Right renal pelvis (tissue), 4 donors: ENCODE measurements at places on chromosomes 3 and 15. TPM values are rescaled to one million over a fixed set of nuclear protein-coding genes. Genes with fewer than 3 reads are reported as not detected.

- DNase-seq = no peak
Observed at GRCh38 chr15:101013201-101013550, 94.0 kb downstream of the LRRK1 start.

DNA sequence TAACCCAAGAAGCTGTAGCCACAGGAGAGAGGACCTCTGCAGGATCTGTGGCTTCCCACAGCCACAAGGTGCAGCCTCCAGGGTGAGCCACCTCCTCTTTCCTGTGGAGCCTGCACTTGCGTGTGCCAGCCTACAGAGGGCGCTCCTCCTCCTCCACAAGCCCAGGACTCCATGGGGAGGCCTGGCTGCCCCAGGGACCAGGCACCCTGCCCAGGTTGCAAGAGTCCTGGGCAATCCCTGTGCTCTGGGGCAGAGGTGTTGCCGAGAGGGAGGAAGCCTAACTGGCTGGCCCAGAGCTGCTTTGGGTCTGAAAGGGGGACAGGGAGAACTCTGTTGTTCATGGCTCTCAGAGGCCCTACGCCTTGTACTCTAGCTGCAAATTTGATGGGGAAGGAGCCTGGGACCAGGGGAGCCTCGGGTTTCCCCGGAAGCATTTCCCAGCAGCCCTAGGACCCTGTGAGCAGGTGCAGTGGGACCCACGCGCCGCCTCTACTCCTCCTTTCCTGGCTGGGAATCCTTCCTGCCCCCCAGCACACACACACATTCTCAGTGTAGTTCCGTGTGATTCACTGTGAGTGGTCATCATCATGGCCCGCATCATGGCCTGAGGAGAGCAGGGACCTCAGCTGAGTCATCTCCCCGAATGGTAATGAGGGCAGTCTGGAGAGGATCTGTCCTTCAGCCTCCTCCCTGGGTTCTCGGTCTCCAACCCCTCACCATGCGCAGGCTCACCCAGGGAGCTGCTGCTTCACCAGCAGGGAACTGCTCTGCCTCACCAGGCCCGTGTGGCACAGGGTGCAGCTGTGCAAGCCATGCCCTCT lies 24.3 kb downstream of the TBC1D21 start:
- no peak for DNase-seq

DNA sequence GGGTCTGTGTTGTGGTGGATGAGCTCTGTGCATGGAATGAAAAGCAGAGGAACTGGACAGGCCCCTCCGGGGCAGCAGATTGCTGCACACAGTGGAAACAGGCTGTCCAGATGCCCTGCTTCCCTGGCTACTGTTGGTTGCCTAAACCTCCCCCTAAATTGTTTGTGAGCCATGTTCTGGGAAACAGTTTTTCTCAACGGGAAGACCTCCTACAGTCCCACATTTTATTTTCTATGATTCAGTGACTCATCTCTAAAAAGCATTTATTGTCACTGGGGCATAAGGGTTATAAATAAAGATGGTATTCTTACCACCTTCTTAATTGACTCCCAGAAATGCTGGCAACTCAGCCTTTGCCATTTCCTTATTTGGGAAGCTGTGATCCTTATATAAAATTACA lies 20.3 kb upstream of the PTPN9 start:
- DNase-seq = no peak

DNA sequence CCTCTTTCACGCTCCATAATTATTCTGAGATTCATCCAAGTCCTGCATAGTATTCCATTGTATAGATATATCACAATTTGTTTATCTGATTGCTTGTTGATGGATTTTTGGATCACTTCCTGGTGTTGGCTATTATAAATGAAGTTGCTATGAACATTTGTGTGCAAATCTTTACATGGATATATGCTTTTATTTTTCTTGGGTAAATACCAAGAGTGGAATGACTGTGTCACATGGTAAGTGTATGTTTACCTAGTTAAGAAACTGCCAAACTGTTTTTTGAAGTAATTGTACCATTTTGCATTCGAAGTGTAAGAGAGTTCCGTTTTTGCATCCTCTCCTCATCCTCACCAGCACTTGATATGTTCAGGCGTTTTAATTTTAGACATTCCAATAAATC lies 34.6 kb upstream of the ROPN1 start:
- DNase-seq = no peak

DNA sequence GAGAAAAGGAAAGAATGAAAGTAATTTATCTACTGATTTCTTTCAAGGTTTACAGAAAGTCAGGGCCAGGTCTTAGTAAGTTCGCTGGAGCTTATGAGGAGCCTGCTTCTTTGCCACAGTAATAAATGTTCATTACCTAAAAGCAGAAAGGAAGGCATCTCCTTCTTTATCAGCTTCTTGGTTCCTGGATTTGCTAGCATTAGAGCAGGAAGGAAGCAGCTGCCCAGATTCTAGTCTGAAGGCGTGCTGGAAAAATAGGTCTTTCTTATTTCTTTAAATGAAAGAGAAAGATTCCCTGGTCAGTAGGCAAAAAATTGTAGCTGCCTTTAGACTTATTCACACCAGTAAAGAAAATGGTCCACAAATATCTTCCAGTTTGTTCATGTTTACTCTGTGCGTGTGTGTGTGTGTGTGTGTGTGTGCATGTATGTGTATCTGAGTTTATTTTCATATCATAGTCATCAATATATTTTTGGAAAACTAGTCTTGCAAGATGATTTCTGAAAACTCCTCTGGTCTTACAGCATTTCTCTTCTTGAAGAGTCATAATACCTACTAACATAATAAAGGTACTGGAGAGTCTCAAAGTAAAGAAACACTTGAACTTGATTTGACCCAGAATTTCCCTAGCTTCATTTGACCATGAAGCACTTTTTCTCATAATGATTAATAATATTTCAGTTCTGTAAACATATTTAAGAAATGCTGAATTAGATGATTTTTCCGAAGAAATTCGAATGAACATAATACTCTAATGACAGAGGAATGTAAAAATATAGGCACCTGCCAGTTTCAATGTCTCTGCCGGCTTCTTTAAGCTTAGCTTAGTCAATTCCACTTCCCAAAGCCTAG lies 255.3 kb upstream of the ZPLD1 start:
- no peak for DNase-seq

DNA sequence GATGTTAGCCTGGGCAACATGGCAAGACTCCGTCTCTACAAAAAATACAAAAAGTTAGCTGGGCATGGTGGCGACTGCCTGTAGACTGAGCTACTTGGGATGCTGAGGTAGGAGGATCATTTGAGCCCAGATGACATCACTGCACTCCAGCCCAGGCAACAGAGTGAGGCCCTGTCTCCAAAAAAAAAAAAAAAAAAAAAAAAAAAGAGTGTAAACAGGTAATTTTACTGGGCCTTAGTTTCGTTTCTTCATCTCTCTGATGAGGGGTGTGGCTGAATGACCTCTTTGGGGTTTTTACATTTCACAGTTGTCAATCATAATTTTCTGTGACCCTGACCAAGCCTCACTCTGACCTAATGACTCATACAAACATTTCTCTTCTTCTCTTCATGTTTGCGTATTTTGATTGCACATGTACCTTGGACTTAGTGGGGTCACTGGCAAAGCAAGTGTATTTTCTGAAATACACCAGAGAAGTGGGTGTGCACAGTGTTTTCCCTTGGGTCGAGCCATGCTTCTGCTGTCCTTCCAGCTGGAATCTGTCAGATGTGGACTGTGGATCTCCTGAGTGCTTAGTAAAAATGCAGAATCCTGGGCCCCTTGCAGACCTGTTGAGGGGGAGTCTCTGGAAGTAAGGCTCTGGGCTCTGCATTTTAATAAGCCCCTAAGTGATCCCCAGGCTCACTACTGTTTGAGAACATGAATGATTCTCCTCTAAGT lies 140.5 kb downstream of the FNDC3B start:
- no peak for DNase-seq

DNA sequence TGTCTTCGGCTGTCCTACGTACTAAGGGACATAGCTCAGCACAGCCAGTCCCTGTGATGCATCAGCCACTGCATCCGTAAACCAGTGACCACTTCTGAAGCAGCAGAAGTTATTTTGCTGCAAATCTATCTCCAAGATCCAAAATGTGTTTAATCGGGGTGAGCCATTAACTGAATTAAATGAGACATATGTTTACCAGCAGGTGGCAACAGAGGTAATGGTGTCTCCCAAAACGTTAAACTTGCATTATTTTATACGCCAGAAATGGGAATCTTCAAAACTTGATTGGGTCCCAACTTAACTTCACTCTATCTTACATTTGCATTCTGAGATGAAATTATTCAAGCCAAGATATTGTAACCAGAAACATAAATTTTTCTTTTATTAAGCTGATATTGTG lies 75.3 kb upstream of the BOC start:
- DNase-seq = no peak

- no peak for DNase-seq
Observed at GRCh38 chr15:99974246-99974645, 241.0 kb upstream of the LYSMD4 start.

- no peak for DNase-seq
Observed at GRCh38 chr15:67515090-67515489, 5.8 kb upstream of the C15orf61 start.

GRCh38 chr15:67224889-67225288 lies 29.6 kb downstream of the AAGAB start:
- no peak for DNase-seq

DNA sequence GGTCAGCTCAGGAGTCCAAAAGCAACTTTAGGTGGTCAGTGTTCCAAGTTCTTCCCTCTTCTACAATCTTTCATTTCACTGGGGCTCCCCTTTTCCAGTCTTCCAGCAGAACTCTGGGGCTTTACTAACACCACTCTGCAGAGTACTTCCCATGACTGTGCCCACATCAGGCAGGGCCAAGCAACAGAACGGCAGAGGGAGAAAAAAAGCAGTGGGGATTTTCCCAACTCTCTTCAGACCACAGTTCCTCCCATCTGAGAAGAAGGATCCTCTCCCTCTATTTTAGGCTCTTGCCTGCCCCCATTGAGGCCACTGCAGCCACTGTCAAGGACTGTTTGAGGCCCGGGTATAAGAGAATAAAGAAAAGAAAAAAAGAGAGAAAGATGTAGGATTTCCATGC lies 70.7 kb downstream of the TTBK2 start:
- no peak for DNase-seq

- no peak for DNase-seq
Observed at GRCh38 chr3:155096303-155097008, 16.3 kb downstream of the MME start.

DNA sequence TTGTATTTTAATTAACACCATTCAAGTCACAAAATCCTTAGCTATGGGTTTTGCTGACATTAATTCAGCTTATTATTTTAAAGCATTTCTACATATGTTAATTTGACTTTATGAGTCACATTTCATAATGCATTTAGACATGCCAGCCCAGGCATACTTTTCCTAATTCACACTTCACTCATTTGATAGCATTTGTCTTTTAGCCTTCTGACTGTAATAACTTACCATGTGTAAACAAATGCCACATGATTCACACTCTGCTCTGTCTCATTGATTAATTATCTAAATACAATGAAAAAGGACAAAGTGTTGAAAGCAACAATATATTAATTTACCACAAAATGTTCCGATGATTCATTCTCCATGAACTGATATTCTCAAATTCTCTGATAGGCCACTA lies 927.8 kb upstream of the EPHA6 start:
- DNase-seq = no peak

DNA sequence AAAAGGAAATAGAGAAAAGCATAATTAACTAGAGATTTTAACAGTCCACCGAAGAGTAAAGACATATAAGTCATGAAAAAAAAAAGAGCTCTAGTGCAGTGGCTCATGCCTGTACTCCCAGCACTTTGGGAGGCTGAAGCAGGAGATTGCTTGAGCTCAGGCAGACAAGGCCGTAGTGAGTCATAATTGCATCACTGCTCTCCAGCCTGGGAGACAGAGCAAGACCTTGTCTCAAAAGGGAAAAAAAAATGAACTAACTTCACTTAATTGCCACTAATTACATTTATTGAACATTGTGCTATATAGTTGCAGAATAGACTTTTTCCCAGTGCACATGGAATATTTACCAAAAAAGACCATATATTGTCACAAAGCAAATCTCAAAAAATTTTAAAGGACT lies 221.8 kb downstream of the CBLB start:
- DNase-seq = no peak

DNA sequence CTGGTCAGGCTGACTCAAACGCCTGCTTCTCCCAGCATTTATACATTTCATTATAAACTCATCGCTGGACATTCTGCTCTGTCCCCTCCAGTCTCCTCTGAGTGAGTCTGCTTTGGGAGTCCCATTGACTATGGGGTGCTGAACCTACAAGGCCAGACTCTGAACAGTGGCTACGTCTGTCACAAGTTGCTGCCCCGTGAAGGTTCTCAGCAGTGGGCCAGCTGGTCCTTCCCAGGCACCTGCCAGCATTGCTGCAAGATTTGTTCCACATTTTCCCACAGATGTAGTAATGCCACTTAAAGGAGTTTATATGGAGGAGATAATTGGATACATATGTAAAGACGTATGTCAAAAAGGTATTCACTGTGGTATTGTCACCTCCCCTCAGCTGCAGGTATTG lies 72.7 kb upstream of the ATP13A3 start:
- no peak for DNase-seq

GRCh38 chr3:155525324-155525833 lies 219.5 kb downstream of the PLCH1 start:
- no peak for DNase-seq

DNA sequence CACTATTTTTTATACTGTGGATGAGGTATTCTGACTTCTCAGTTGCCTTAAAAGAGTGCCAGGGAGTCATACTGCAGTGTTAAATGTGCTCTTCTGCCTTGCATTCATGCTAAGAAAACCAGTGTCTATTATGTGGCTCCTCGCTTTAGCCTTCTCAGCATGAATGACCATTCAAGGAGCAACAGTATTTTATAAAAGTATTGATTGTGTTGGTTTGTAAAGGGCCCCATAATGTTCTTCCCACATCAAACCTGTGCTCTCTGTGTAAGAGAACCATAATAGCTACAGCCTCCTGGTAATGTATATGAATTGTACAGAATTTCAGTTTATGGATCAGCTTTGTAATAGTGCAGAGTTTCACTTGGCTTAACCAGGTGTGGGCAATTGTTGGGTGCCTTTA lies 316.4 kb downstream of the CNTN4 start:
- DNase-seq = no peak

- DNase-seq = no peak
Observed at GRCh38 chr3:176840641-176841286, 356.5 kb downstream of the TBL1XR1 start.

GRCh38 chr3:8743021-8743601 lies 9.5 kb downstream of the CAV3 start:
- no peak for DNase-seq

GRCh38 chr3:3170998-3171397 lies 8.5 kb downstream of the CRBN start:
- DNase-seq = no peak

GRCh38 chr15:44738340-44738984 lies 2.1 kb downstream of the TRIM69 start:
- DNase-seq = no peak

GRCh38 chr3:72903004-72903403 lies 15.2 kb downstream of the GXYLT2 start:
- no peak for DNase-seq

The SLC38A3 gene
- polyA plus RNA-seq = 6.0 TPM

The CHRM5 gene
- polyA plus RNA-seq = 0.24 TPM

The ZNF860 gene
- 2.7 TPM for polyA plus RNA-seq

The MESP2 gene
- 0.80 TPM for polyA plus RNA-seq

The ARGFX gene
- not detected for polyA plus RNA-seq

The GSK3B gene
- 46.4 TPM for polyA plus RNA-seq

The USP50 gene
- 1.6 TPM for polyA plus RNA-seq

The CCK gene
- polyA plus RNA-seq = 0.44 TPM

The CLDN1 gene
- 73.5 TPM for polyA plus RNA-seq

The CEP152 gene
- polyA plus RNA-seq = 7.1 TPM

The SPTSSB gene
- 3.1 TPM for polyA plus RNA-seq

The SYNPR gene
- polyA plus RNA-seq = 0.12 TPM
